Activated naive CD4-positive, alpha-beta T cell (primary cell): ENCODE measurements at places on chromosomes 1 and 21.

DNA sequence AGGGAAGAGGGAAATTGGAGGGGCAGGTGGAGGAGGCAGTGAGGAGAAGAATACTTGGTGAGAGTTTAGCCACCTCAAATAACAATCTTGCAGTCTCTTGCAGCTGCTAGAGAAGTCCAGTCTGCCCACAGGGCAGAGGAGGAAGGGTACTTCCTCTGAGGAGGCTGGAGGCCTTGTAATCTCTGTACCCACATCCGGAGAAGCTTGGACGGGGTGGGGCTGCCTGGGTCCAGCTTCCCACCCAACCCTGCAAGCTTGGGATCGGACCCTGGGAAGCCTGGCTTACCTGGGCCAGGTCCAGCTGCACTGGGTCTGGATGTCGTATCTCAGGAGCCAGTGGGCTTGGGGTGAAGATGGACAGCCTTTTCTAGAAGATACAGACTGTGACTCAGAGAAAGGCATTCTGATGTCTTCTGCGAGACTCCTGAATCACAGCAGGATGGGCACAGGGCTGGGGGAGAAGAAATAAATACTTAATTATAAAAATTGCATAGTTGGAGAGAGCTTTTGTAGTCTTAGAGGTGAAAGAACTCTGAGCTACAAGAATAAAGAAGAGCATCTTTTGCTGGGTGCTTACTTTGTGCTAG, 111.8 kb upstream of the JUN start:
- no peak for DNase-seq

- DNase-seq, result no peak
These were observed 68.3 kb upstream of the NFIA start for GRCh38 chr1:61013946-61014667.

DNA sequence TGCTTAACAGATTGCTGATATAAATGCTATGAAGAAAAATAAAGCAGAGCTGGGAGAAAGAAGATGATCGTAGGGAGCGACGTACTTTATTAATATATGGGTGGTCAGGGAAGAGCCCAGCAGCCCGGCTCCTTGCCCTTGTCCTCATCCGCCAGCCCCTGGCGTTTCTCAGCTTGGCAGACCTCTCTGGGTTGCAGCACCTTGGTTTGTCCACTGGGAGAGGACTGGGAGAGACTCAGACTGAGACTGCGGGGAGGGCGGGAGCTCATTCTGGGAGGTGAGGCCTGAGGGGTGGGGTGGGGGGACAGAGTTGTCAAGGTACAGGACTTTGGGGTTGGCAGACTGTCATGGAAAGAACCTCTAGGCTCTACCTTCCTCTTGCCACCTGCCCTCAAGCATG, 3.3 kb upstream of the S100A3 start:
- no peak for DNase-seq

DNA sequence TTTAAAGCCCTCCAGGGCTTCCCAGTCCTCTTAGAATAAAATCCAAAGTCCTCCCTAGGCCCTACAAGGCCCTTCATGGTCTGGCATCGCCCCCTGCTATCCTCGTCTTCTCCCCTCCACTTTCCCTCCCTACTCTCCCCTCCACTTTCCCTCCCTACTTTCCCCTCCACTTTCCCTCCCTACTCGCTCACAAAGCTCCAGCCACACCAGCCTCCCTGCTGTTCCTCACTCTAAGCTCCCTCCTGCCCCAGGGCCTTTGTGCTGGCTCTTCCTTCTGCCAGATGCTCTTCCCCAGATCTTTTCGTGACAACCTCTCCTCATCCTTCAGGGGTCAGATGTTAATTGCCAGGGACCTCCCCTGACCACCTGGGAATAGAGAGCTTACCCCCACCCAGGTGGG, 12.8 kb downstream of the ARHGEF19 start:
- DNase-seq, result no peak

GRCh38 chr1:205927676-205928075, 15.6 kb downstream of the SLC26A9 start:
- DNase-seq, result no peak

DNA sequence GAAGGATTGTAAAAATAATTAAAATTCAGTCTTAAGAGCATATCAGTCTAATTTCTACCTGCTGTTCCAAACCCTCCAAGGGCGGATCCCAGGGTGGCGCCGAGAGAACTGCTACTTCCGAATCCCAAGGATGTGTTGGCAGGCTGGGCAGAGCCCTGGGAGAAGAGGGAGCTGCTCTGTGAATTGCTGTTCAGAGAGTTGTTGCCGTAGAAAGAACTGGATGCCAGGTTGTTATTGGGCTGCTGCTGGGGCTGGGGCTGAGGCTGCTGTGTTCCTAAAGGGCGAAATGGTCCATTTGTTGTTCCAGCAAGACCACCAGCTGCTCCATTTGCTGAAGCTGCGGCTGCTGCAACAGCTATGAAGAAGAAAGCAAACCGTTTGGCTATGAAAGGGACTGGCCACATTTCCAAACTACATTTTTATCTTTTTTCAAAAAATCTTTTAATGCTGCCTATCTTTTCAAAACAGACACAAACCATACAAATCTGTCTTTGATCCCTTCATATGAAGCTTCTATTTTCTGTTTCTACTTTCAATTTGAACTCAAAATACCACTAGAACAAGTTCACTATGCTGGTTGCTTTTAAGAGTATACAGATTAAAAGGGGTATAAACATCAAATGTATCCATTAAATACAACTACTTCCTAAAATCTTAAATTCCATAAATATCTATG, 57.5 kb upstream of the SDC3 start:
- DNase-seq, result no peak

DNA sequence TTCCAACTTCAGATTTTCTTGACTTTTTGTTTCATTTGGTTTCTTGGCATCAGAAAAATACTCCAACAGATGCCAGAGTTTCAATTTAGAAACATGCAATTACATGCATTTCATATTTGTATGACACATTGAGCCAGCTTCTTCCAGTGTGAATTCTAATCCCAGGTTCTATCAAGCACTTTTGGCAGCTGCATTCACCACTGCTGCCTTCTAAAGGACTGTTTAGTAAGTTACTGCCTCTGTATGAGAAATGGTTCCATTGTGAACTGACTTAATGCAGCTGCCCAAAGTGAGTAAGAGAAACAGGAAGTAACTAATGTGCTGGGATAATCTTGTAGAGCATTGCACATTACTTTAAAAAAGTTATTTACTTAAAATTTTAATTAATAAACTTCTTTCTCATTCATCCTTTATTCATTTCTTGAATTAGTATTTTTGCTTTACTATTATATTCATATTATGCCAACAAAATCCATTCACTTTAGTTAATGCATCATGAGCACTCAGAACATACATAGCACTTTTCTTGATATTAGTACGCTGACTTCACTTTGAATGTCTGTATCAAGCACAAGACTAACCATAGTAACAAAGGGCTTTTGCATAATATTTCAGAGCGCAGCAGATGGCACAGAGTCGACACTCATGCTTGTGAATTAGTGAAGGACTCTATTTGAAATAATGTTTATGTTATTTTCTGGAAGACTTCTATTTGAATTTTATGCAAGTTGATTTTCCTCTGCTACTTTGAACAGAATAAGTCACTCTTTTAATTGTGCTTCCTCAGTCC, 9.8 kb downstream of the RGS18 start:
- DNase-seq, result no peak

DNA sequence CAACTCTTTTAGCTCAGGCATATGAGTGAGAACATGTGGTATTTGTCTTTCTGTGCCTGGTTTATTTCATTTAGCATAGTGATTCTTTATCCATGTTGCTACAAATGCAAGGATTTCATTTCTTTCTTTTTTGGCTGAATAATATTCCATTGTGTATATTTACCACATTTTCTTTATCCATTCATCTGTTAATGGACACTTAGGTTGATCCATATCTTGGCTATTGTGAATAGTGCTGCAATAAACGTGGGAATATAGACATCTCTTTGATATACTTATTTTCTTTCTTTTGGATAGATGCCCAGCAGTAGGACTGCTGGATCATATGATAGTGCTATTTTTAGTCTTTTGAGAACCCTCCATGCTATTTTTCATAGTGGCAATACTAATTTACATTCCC, 30.8 kb downstream of the ASB17 start:
- no peak for DNase-seq

- no peak for DNase-seq
These were observed 32.0 kb upstream of the MYOCOS start for GRCh38 chr1:171590022-171590421.

DNA sequence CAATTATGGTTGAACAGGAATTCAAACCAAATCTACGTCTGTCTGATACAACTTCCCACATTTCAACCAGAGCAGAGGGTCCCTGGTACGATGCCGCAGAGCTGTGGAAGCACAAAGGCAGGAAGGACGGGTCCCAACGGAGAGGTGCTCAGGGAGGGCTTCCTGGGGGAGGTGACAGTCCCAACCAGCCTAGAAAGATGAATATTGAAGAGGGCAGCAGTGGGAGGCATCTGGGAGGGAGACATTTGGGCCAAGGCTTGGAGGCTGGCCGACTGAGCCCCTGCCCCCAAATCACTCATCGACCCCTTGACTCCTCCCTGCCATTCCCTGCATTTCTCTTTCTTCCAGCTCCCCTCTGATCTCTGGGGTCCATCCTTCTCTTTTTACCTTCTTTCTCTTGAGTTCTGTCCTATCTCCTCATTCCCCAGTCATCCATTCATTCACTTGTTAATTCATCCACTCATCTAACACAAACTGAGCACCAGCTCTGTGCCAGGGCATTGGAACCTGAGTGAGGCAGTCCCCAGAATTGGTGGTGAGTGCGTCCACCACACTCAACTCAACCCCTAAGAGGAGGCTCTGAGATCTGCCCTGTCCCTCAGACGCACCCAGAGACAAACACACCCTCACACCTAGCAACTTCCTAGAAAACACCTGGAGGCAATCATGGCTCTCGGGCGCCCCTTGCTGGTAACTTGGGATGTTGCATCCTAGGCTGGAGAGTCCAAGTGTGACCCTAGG, 13.2 kb upstream of the CELA3B start:
- peak; percentile 79 for DNase-seq

DNA sequence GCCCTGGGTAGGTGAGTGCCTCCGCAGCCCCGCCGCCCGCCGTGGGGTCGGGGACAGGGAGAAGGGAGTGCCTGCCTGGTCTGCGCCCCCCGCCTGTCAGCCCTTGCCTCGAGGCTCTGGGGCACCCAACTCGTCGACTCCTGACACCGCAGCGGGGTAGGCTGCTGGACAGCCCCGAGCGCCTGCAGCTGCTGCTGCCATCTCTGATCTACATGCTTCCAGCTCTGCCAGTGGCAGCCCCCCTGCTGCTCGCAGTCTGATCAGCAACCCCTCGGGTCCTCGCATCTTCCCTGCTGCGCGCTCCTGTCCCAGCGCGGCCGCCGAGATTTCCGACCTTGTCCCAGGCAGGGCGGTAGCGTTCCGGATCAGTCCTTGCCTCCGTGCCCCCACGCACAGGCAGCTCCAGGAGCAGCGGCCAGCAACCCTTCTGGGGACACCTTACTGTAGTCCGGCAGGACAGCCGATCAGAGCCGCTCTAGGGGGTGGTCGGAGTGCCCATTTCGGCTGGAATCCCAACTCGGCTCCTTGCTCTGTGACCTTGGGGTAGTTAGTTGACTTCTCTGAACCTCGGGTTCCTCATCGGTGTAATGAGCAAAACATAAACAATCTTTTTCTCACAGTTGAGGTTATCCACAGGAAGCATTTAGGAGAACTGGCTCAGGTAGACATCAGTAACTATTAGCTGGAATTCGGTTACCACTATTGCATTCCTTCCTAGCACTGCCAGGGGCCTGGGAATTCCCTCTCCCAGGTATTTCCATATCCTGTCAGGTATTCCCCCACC, 540 bp downstream of the BCAN start:
- no peak for DNase-seq

DNA sequence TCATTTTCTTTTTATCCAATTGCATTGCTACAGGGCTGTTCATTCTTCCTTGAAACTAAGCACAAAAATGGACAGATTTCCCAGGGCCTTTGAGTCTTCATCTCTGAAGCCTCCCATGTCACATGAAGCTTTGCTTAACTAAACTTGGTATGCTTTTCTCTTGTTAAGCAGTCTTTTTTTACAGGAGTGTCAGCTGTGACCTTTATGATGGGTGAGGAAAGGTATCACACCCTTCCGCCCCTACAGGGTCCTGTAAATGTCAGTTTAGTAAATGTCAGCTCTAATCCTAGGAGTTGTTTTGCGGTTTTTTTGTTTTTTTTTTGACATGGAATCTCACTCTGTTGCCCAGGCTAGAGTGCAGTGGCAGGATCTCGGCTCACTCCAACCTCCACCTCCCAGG, 2.6 kb upstream of the AGTRAP start:
- no peak for DNase-seq

GRCh38 chr1:166086113-166086883, 80.5 kb downstream of the FAM78B start:
- DNase-seq, result no peak

GRCh38 chr1:58927041-58927721, 143.3 kb upstream of the JUN start:
- DNase-seq, result no peak

DNA sequence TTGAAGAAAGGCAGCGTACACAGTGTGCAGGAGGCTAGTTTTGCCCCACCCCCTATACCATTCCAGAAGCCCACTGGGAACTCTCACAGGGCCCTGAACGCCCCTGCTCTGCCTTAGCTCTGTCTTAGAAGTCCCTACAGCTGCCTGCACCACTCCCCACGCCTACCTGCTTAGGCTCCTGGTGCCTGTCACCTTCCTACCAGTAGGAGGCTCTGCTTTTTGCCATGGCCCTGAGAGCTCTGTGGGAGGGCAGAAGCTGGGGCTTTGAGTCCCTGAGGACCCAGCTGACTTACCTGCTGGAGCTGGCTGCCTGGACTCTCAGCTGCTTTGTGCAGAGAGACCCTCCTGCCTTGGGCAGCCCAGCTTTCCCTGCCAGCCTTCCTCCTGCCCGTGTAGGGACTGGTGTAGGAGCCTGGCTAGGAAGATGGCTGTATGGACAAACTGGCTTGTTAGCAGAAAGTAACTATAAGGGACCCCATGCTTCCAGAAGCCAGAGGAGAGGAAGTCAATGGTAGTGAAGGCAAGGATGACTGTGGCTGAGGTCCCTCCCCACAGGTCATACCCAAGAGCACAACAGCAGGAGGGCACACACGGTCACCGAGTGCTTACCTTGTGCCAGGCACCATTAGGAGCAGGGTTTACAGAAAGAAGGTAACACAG, 9.8 kb upstream of the CELSR2 start:
- no peak for DNase-seq

GRCh38 chr1:39649636-39650185, 10.3 kb upstream of the HEYL start:
- DNase-seq, result no peak

DNA sequence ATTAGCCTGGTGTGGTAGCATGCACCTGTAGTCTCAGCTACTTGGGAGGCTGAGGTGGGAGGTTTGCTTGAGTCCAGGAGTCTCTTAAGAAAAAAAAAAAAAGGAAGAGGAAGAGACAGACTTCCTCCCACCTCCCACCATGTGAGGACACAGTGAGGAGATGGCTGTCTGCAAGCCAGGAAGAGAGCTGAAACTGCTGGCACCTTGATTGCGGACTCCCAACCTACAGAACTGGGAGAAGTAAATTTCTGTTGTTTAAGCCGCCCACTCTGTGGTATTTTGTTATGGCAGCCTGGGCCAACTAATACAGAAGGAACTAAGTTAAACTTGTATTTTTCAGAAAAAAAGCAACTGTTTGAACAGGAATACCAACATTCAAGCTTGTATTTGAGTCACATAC, 21.7 kb downstream of the DOP1B start:
- no peak for DNase-seq

- DNase-seq, result peak; percentile 25
These were observed 1.1 kb downstream of the HUNK start for GRCh38 chr21:31873696-31874599.

- no peak for DNase-seq
These were observed 315.4 kb downstream of the ADGRL2 start for GRCh38 chr1:82116105-82116504.
